ENCODE measurements at places on chromosomes 13 and 19.
A peak's percentile ranks its signal among the peaks of the same experiment; 100 is the strongest.

- no peak for DNase-seq
Measured at GRCh38 chr13:44389060-44389666, 15.5 kb downstream of the SERP2 start.

DNA sequence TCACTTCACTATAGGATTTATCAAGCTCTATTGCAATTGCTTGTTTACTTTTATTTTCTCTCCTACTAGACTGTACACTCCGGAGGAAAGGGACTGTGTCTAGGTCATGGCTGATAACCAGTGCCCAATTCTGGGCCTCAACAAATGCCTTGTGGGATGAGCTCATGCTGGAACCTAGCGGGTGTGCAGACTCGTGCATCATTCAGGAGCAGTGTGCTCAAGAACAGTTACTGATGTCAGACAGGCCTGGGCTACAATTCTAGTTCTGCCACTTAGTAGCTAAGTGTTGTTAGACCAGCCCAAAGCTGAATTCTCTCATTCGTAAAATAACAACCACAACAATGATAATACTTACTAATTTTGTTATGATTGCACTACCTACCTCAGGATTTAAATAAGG lies 95.4 kb downstream of the CYSLTR2 start:
- DNase-seq = no peak

DNA sequence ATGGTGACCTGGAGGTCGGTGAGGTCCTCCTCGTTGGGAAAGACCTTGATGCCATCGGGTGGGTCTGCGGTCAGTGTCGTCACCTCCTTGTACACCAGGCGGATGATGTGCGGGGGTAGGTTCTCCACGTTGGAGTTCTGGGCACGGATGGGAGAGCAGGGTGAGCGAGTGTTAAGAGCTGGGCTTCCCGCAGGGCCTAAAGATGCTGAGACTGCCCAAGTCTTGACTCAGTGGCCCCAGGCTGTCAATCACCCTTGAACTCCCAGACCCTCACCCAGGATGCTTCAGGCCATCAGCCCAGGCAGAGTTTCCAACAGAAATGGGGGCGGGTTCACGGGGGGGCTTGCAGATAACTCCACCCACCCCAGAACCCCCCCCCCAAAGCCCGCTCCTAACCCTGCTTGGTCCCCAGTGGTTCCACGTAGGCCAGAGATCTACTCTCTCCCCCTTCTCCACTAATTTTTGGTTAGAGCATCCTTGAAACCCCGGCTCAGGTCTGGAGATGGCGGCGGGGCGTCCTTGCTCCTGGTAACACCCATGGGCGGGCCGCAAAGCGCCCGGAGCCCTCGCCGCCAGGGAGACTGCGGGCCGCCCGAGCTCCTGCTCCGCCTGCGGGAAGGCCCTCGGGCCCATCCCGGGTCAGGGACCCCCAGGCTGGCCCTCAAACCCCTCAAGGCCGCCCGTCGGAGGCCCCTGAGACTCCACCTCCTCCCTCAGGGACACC lies 600 bp downstream of the UBE2S start:
- DNase-seq = no peak

- no peak for DNase-seq
Measured at GRCh38 chr13:82647540-82647939, 1234.7 kb downstream of the SLITRK1 start.

GRCh38 chr13:108495646-108496361 lies 133.6 kb upstream of the MYO16 start:
- peak; percentile 50 for DNase-seq

GRCh38 chr13:75876142-75877050 lies 240.3 kb downstream of the LMO7 start:
- DNase-seq = peak; percentile 47

DNA sequence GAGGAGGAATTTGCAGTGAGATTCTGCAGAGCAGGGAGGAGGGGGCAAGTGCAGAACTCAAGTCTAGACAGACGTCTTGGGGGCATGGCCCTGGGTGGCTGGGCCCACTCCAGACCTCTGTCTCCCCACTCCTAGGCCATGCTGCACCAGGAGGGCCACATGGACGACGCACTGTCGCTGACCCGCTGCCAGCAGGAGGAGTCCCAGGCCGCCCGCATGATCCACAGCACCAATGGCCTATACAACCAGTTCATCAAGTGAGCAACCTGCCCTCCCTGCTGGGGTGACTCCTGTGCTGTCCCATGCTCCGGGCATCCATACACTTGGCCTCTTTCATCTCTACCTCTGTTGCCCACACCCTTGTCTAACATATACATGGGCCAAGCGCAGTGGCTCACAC lies 18.1 kb downstream of the RYR1 start:
- no peak for DNase-seq

DNA sequence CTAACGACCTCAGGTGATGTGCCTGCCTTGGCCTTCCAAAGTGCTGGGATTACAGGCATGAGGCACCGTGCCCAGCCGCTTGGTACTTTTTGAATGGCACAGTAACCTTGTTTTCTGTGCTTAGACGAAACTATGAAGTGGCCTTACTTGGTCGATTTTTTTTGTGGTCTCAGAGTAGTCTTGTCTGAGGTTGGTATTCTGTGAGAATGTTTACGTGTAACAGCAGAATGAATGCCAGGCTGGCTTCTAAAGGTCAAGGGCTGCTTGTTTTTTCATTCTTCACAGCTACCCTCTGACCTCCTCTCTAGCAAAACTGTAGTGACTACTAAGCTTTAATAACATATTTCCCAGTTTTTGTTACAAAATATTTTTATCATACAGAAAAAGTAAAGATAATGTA lies 313.3 kb downstream of the GPC6 start:
- no peak for DNase-seq

DNA sequence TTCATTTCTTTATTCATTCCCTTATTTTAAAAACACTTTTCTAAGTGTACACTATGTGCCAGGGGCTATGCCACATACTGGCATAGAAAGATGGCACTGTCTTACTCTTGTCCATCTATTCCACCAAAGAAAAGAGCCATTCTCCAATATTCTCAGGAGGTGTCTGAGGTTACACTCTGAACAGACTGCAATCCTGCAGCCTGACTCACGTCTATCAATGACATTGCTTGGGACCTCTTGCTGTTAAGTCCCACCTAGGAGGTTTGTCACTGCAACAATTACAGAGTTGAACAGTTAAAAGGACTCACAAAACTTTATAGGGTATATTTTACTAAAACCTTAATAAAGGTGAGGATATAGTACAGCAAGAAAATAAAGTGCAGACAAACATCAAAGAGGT lies 512.9 kb upstream of the HTR2A start:
- no peak for DNase-seq
